ENCODE measurements at places on chromosomes 2 and 18. TPM values are rescaled to one million over a fixed set of nuclear protein-coding genes. Genes with fewer than 3 reads are reported as not detected.

DNA sequence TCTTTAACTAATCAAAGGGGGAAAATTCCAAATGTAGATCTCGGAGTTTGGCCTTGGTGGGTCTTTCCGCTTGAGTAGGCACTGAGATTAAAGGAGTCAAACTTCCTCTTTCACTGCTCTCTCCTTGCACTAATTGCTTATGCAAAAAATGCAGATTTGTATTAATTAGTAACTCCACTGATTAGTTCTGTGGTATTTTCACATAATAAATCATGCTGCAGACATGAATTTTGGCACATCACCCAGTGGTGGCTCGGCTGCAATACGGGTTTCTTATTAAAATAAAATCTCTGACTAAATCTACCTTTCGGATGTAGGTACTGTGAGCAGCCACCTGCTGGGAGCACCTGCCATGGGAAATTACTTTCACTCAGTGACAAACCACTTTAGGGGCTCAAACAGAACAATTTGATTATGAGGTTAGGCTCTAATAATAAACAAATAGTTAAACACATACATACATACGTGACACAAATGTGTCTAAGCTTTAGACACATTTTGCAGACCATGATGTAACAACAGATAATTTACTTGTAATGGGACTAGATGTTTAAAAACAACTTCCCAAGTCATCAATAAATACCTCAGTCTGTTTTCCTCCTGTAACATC, 6.4 kb upstream of the NEUROD1 start:
- no peak for DNase-seq

TMEM247 gene
- not detected for total RNA-seq

DNA sequence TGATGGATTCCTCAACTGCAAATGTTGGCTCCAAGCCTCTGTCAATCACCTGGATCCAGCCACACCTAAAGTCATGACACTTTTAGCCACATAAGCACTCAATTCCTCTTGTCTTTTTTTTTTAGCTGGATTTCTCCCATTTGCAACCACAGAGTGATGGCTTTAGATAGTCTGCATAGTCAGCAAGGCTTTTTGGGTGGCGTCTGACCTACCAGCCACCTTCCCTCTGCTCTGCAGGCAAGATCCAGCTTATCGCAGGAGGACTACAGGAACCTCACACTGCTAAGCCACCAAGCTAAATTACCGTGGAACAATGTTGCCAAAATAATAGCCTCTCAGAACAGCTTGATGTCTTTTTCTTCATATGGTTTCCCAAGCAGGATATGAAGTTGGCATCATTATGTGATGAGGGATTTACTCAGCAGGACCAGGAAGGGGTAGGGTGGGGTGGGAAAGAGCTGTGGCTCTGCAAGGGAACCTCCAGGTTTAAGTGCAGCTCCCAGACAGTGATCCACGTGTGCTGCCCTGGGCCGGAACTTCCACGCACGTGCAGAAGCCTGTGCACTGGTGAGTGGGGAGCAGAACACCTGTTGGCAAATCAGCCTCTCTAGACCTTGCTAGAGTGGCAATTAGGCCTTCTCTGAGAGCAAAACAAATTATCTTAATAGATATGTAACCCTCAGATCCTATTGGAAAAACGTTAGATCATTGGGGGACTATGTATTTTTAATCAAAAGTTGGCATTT, 170.6 kb upstream of the NCK2 start:
- DNase-seq = no peak

- peak; percentile 60 for DNase-seq
Measured at GRCh38 chr18:74040459-74041332, 106.9 kb downstream of the FBXO15 start.

GRCh38 chr18:42564761-42565160, 550.7 kb downstream of the RIT2 start:
- DNase-seq = no peak

FOXD4L1 gene
- 0.30 TPM for total RNA-seq

CLEC4F gene
- total RNA-seq = not detected

DNA sequence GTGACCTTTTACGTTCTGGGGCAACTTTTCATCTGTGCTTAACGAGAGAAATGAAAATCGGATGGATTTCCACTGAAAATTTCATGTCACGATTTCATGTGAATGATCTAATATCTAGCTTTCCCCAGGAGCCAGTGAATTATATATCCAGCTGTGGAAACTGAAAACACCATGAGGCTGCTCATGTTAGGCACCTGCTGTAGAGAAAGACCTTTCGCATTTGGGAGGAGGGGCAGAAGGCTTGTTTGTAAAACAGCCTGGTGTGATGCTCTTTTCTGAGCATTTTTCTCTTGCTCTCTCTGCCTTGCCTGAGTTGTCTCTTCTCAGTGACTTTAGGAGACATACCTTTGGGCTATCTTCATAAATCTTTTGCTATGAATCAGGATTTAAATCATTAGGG, 84.6 kb upstream of the CYP1B1 start:
- DNase-seq = no peak

- no peak for DNase-seq
Measured at GRCh38 chr2:62042944-62043343, 137.5 kb downstream of the COMMD1 start.

GRCh38 chr2:238594796-238595749, 168.3 kb downstream of the ASB1 start:
- no peak for DNase-seq

DNA sequence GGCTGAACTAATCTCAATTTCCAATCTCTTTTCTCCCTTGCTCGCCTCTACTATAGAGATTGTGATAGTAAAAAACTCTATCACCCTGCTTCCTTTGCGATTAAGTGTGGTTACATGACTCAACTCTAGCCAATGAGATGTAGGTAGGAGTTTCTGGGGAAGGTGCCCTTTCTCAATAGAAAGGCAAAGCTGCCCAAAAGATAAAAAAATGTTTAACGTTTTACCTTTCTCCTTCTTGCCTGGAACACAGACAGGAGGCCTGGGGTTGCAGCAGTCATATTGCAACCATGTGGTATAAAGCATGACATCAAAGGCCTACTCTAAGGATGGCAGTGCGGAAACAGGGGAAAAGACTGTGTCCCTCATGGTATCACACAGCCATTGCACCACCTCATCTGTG, 31.5 kb downstream of the TMEM37 start:
- DNase-seq = no peak

- no peak for DNase-seq
Measured at GRCh38 chr2:113276216-113276760, 2.4 kb downstream of the PAX8 start.

DNA sequence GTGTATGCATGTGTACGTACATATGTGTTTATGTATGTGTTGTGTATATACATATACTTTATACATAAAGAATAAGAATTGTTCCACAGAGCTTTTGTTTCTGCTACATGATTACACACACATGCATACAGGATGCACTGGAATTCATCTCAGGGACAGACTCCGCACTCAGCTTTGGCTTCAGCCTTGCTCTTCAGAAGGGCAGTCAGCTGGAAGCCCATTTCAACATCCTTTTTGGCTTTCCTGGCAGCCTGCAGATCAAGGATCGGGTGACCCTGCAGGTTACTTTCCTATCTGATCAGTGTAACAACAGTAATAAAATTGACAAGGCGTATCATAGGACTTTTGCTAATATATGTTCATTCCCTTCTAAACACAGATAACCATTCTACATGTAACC, 144.1 kb upstream of the COPS8 start:
- no peak for DNase-seq

LINC00305 gene
- not detected for total RNA-seq

VWA3B gene
- not detected for total RNA-seq

FARSB gene
- total RNA-seq = 39.5 TPM

GRCh38 chr2:219522111-219523030, 8.1 kb downstream of the ASIC4 start:
- DNase-seq = no peak

DNA sequence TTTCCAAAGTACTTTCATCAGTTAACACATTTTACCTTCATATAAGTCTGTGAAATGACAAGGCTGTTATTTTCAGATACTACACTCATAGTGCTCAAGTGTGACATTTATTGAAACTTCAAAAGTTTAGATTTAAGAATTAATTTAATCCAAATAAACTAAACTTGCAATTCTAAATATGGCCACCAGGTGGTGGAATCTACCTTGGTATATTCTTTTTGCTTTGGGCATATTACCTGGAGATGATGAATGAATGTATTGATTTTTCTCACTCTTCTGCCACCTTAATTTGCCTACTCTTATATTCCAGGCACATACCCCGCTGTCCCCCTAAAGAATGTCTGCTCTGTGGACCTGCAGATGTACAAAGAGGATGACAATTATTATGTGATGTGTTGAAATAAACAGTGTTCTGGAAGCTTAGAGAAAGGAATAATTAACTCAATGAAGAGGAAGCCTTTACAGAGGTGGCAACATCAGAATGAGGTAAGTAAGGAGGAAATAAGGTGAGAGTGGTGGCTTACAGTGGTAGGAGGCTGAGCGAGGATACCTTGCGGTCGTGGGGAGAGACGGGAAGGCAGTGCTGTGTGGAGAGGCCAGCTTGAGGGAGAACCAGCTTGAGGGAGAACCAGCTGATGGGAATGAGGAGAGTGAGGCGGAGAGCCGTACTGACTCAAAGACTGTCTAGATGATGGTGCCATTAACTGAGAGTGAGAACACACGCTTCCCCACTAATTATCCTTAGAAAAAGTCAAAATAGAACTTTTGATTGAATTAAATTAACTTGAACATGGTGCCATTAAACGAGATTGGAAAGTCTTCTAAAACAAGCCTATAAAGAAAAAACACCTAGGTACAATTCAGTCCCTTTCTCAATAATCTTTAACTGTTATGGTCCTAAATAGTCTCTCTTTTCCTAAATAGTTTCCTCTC, 179.5 kb downstream of the CELF4 start:
- peak; percentile 7 for DNase-seq

DNA sequence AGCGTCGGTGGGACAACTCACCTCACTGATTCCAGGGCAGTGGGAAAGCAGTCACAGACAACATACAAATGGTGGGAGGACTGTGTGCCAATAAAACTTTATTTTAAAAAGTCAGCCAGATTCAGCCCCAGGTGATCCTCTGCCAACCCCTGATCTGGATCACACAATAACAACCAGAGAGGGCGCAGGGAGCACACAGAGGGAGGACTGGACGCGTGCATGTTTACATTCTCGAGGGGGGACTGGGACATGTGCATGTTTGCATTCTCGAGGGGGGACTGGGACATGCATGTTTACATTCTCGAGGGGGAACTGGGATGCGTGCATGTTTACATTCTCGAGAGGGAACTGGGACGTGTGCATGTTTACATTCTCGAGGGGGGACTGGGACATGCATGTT, 209.5 kb downstream of the NDUFA10 start:
- no peak for DNase-seq

DNA sequence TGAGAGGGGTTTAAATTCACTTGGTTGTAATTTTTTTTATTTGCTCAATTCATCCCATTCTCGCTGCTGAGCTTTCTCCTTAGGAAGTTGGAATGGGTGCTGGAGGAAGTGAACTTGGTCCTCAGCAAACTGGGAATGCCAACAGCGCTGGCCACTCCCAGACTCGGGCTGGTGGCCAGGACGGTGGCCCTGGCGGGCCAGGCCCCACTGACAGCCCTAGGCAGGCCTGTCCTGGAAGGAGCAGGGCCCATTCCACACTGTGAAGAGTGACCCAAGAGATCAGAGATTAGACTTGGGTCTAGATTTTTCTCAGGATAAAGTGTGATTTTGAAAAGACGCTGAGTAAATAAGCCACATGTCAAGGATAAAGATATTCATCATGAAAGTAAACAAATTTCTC, 132.7 kb downstream of the HDAC4 start:
- DNase-seq = no peak

TGFA gene
- total RNA-seq = 1.8 TPM

ASB18 gene
- not detected for total RNA-seq

- DNase-seq = no peak
Measured at GRCh38 chr2:50515638-50516037, 516.3 kb downstream of the NRXN1 start.

TRIM43 gene
- not detected for total RNA-seq

GRCh38 chr18:49021433-49022129, 70.8 kb upstream of the SMAD7 start:
- DNase-seq = peak; percentile 57

DNA sequence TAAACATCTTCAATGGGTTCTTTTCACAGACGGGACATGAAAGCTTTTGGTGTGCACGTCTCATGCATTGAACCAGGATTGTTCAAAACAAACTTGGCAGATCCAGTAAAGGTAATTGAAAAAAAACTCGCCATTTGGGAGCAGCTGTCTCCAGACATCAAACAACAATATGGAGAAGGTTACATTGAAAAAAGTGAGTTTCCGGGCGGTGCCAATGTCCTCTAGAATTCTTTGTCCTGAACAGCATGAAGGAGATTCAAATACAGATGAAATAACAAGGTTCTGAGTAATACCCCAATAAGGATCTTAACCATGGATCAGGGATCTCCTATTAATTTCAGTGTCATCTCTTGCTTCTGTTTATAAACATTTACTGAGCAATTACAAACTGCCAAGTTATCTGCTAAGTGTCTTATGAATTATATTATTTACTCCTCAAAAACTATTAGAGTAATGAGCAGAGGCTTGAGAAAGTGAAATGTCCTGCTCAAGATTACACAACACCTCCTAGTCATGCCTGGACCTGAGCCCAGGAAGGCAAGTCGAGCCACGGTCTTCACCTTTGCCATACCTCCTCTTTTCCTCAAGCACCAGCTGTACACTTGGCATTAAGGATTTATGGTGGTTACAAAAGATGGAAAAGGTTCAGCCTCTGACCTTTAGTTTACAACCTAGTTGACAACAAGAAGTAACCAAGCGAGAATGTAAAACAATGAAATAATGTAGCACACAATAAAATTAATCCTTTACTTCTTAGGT, 22.6 kb downstream of the DHRS9 start:
- no peak for DNase-seq

GRCh38 chr2:160592401-160592800, 98.8 kb upstream of the RBMS1 start:
- DNase-seq = no peak

DNA sequence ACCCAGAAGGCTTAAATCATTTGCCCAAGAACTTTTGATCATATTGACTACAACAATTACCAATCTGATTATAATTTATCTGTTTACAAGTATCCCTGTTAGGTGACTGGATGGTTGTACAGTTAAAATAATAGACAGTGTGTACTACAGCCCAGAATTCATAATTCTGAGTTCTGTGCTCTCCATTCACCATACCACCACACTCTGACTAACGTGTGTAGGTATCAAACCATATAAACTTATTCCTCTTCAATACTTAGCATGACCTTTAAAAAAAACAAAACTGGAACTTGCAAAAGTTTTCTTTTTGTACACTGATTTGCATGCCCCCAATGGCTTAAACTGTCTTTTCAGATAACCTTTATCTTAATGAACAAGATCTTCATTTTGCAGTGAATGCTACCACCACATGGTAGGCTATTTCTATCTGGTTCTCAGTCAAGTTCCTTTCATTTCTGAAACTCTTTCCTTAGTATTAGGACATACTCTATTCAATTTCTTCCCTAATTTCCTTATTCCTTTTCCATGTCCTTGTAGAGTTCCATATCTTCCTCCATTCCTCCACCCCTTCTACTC, 50.9 kb downstream of the SOS1 start:
- DNase-seq = no peak

GRCh38 chr2:200270732-200271131, 35.8 kb upstream of the SPATS2L start:
- no peak for DNase-seq

GRCh38 chr2:236569573-236569973, at the start of gene ACKR3:
Gene ACKR3 (plus strand): TSS chr2:236569825. CDS start chr2:236580466, 10,641 bp downstream.
- DNase-seq = peak; percentile 46

- DNase-seq = peak; percentile 70
Measured at GRCh38 chr2:196234672-196235071, 63.3 kb upstream of the STK17B start.

TEKT4 gene
- total RNA-seq = not detected

Measured in activated naive CD4-positive, alpha-beta T cell treated with anti-CD3 and anti-CD28 coated beads, Interleukin-2, amount 50 U/mL, for 72 hours (primary cell).